ENCODE measurements at places on chromosomes 3 and 15.

DNA sequence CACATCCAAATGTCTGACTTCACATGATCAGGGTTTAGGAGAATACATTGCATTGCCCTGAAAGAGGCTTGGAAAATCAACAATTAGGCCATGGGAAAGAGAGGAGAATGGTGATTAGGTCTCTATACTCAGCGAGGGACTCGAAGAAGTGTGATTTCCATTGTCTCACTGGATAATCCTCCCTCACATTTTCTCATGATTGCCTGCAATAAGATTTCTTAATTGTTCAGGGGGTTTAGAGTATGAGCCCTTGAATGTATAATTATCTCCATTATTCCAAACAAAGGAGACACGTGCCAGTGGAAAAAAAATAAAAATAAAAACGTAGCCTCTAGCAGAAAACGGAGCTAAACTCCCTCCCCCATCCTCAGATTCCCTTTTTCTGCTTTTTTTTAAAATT is 173.2 kb downstream of the TPRG1 start:
- DNase-seq: no peak

DNA sequence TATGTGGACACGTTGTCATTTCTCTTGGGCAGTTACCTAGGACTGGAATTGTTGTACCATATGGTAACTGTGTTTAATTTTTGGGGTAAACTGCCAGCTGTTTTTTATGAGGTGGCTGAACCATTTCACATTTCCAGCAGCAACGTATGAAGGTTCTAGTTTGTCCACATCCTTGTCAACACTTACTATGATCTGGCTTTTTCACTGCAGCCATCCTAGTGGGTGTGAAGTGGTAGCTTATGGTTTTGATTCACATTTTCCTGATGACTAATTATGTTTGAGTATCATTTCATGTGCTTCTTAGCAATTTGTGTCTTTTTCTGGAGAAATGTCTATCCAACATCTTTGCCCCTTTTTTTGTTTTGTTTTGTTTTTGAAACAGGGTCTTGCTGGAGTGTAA is 96.2 kb downstream of the VGLL4 start:
- DNase-seq: no peak

DNA sequence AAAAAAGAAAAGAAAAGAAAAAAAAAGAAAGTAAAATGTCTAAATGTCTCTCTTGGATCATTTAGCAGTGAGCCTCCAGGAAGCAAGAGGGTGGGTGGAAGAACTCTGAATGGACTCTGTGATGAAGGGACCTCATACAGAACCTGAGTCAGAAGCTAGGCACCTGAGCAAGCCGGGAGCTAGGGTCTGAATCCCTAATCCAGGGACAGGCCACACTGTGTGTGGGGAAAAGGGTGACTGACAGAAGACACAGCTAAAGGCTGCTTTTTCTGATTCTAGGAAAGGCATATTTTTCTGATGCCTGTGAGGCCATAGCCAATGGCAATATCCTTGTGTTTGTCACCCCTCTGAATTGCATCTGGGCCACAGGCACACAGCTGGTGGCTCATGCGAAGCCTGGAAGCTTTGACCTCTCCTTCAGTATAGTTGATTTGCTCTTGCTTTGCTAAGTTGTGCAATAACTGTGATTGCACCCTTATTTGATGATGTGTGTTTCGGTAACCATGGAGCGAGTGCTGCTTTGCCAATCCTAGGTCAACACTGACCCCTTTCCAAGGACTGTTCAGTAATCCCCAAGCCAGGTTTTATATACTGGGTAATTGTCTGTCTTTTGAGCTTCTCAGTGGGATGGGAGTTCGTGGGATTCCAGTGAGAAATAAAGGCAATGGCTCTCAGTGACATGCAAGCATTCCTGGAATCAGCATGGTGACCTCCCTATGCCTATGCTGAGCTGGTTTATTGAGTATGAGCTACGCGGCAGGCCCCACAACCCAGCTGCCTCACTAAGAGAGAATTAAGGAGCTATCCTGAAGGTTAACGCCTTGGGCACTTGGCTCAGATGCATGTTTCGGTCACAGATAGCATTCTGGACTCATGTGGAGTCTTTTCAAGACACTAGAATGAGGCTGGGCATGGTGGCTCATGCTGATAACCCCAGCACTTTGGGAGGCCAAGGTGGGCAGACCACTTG is 49.0 kb upstream of the OSBPL11 start:
- no peak for DNase-seq

DNA sequence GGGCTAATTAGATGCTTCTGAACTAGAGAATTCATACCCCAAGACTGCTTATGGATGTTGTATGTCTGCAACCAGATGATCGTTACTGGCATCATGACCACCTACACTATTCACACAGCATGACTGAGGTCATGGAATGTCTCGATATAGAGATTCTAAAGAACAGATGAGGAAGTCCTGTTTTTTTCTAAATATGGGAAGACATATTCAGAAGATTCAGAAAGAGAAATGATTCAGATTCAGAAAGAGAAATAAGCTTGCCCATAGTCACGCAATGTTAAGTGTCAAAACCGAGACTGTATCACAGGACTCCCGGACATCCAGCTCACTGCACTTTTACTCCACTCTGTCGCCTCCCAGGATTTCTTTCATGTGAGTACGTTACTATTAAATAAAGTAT is 136.2 kb downstream of the TPRG1 start:
- DNase-seq: no peak

GRCh38 chr15:66039117-66039871 is 170.0 kb downstream of the RAB11A start:
- DNase-seq: no peak

- DNase-seq: no peak
Measured at GRCh38 chr15:97977734-97978133, 17.2 kb downstream of the ARRDC4 start.

DNA sequence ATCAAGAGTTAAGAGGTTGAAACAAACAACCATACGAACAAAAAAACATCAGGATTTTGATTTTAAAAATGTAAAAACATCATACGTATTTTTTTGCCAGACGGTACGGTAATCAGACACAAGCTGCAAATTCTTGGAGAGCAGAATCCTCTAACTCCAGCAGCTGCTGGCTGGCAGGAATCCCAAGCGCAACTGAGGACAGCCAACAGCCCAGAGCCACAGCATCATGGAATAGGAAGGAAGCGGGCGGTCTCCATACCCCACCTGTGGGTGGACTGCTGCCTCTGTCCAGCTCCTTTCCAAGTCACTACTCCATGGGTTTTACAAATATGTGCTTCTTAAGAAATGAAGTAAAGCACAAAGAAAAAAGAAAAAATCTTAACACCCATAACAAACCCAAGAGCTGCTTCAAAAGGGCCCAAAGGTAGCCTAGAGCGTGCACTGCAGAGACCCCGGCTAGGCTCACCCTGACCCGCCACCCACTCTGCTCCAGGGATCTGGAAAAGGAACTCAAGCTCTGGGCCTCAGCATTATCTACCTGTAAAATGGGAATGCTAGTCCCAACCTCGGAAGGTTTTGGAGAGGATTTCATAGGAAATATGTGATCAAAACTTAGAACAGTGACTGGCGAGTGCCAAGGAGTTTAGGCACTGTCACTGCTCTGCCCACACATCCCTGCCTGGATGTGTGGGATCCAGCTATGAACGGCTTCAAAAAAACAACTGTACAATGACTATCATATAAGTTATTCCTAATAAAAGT is 33.4 kb downstream of the ZXDC start:
- DNase-seq: no peak

GRCh38 chr3:54358316-54358715 is 236.0 kb downstream of the CACNA2D3 start:
- DNase-seq: no peak

DNA sequence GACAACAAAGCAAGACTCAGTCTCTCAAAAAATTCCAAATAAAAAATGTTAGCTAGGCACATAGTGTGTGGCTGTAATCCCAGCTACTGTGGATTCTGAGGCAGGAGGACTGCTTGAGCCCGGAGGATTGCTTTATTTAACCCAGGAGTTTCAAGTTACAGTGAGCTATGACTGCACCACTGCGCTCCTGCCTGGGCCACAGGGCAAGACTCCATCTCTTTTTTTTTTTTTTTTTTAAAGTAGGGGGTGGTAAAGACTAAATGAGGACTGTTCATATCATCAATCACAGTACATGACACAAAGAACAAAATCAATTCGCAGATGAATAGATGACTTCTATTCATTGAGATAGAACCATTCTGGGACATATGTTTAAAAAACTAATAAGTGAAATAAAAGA is 48.1 kb downstream of the ACAP2 start:
- no peak for DNase-seq

DNA sequence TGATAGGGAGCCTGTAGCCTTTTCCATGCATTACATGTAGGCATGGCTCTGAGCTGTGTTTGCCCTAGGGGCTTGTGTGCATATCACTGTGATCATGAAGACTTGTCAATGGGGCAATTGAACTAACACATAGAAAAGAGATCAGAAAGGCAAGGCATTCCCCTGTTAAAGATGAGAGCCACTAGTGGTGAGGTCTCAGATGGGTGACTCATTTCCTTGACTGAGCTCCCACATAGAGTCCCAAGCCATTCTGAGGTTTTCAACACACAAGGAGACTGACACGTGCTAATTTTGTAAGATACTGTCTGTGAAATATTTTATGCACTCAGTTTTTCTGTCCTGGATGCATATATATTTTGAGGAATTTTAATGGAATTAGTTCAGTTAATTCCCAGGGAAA is 53.8 kb downstream of the SAMMSON start:
- no peak for DNase-seq

GRCh38 chr3:14312375-14312774 is 90.0 kb upstream of the SLC6A6 start:
- DNase-seq: no peak

DNA sequence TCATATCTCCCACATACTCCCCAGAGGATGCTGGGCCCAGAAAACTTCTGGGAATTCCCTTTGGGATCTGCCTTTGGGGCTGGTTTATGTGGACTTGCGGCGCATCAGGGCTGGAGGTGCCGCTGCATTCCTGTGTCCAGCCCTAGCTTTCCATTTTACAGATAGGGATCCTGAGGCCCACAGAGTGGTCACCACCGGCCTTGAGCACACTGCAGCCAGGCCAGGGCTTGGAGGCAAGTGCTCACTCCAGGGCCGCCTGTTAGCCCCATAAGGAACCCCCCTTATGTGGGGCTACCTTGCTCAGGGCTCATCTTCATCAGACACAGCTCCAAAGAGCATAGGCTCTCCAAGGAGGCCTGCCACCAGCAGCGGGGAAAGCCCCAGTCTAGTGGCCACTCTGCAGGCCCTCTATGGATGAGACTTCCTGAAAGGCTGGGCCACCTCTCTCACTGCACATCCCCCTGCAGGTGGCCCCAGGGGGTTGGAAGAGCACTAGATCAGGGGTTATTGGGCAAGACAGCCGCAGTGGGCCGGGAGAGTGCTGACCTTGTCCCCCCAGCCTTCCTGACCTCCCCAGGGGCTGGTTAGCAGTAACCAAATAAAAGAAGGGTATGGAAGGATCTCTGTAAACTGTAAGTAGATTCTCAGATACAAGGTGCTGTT is 9.2 kb upstream of the ATP2B2 start:
- no peak for DNase-seq

GRCh38 chr3:83453056-83453455 is 1505.7 kb upstream of the CADM2 start:
- no peak for DNase-seq

DNA sequence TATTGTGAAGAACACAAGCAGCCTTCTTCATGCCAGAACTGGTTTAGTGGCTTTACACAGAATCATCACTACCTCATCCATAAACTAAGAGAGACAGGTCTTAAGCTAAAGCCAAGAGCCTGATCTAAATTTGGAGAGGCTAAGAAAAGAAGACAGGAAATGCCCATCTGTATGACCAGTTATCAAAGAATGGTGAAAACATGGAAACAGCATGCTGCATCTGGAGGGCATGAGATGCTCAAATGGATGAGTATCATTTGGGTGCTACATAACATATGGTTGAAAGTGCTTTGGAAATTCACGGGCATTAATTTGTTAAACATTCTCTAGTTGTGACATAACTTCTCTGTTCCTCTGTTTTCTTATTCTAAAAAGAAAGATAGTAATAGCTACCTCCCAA is 112.5 kb downstream of the CPNE4 start:
- no peak for DNase-seq

- no peak for DNase-seq
Measured at GRCh38 chr15:85010071-85010385, 28.4 kb downstream of the PDE8A start.

- DNase-seq: no peak
Measured at GRCh38 chr3:100400419-100400779, 490 bp downstream of the TOMM70 start.
